ENCODE measurements at places on chromosomes 12 and 14.

- DNase-seq: no peak
Observed at GRCh38 chr14:105767315-105767714, 240.9 kb downstream of the TMEM121 start.

GRCh38 chr14:30657606-30658163 is 35.6 kb downstream of the SCFD1 start:
- no peak for DNase-seq

GRCh38 chr12:12807970-12808702 is 5.0 kb upstream of the DDX47 start:
- DNase-seq: peak; percentile 66

- DNase-seq: no peak
Observed at GRCh38 chr12:20376984-20377383, 8.6 kb downstream of the PDE3A start.

DNA sequence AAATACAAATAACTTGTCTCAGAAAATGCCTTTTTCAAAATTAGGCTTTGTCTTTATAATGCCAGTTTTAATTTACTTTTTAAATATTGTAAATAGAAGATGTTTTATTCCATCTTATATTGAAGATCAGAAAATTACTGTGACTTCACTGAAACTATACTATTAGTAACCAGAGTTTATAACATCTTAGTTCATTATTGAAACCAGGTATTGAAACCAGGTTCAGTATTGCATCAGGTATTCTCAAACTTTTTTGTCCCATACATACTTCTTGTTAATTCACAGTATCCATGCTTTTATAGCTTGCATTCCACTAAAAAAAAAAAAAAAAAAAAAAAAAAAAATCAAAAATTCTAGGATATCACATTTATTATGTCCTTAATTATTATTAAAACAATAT is 227.5 kb downstream of the GXYLT1 start:
- no peak for DNase-seq

DNA sequence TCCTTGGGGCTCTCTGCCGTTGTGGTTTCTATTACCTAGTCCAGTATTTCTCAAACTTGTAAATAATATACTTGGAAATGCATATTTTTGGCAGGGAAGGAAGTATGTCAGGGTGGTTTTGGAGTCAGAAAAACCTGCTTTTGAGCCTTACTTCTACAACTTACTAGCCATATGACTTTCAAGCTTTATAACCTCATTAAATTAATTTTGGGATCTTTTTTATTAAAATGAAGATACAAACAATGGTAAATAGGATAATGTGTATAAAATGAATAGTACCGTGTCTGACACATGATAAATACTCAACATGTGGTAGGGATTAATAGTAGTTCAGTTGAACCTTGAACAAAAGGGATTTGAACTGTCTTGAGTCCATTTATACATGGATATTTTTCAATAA is 406.3 kb downstream of the ATP23 start:
- no peak for DNase-seq

DNA sequence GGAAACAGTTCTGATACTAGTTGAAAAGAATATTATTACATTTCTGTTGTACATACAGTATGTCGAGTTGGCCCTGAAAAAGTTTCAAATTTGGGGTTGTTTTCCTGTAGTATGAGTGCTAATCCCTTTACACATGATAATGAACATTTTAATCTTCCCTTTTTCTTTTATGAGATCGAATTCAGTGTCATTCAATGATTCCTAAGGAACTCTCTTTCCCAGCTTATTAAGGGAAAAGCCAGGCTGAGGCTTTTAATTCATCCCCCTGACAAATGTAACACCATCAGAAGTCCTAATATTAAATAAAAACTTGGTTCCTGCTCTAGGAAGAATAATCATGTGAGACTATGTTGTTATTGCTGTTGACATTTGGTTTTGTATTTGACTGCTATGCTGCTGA is 42.9 kb upstream of the USP44 start:
- no peak for DNase-seq

DNA sequence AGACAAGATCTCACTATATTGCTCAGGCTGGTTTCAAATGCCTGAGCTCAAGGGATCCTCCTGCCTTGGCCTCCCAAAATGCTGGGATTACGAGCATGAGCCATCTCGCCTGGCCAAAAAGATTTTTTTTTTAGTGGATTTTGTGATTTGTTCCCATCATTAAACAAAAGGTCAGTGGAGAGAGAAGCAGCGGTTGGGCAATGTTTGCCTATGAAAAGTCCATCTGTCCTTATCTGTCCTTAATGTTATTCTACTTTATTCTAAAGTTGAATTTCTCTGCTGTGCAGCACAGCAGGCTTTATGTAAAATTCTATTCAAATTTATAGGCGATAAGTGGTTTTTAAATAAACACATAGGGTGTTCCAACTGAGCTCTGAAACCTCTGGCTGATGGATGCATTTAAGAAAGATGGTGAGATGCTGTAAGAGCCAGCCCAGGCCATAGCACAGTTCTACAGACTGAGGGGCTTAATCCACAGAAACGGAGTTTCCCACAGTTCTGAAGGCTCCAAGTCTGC is 18.8 kb downstream of the HCAR2 start:
- no peak for DNase-seq

GRCh38 chr12:12379831-12380730 is 23.2 kb downstream of the BORCS5 start:
- DNase-seq: no peak

- no peak for DNase-seq
Observed at GRCh38 chr14:52148371-52148770, 79.5 kb upstream of the NID2 start.

DNA sequence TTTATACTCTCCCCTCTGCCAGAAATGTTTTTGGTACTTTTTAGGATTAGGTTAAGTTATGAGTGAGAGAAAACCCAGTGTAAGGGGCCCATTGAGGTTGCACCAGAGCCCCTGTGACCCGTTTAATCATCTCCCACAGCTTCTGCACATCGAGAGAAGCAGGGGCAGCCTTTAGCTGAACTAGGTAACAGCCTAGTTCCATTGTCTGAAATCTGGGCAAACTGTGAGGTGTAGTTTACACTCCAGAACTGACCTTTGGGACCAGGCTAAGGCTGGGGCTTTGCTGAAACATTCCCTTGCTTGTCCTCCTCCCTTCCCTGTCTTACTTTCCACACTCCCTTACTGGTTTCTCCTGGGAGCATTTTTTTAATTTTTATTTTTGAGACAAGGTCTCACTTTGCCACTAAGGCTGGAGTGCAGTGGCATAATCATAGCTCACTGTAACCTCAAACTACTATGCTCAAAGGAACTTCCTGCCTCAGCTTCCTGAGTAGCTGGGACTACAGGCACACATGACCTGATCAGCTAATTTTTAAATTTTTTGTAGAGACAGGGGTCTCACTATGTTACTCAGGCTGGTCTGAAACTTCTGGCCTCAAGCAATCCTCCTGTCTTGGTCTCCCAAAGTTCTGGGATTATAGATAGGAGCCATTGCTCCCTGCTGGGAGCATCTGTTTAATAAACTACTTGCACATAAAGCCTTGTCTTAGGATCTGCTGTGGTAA is 25.9 kb upstream of the DHRS2 start:
- no peak for DNase-seq

All from activated CD8-positive, alpha-beta memory T cell treated with anti-CD3 and anti-CD28 coated beads, Interleukin-2, amount 50 U/mL, for 48 hours (primary cell).